ENCODE measurements at places on chromosomes 2 and 18. TPM values are rescaled to one million over a fixed set of nuclear protein-coding genes. Genes with fewer than 3 reads are reported as not detected.

DNA sequence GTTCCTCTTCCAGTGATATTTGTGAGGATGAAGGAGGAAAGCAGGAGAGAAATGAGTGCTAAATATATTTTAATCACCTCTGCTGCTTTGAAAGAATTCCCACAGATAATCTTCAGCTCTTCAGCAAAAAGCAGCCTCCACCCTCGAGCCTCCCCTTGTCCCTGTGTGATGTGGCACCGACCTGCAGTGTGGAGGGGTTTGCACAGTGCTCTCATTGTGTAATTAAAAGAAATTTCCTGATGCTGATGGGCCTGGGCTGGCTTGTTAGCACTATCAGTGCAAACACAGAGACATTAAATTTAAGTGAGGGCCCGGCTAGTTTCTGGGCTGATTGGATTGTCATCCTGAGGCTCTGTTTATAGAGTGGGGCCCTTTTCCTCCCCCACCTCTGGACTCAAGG is 53.4 kb downstream of the KIF5C start:
- no peak for DNase-seq
- no peaks in the 10 kb centered on the region for H3K36me3 ChIP-seq
- H3K4me3 ChIP-seq = no peak overlapping the region
- H3K4me1 ChIP-seq = peaks cover 2% of the 10 kb centered on the region

DNA sequence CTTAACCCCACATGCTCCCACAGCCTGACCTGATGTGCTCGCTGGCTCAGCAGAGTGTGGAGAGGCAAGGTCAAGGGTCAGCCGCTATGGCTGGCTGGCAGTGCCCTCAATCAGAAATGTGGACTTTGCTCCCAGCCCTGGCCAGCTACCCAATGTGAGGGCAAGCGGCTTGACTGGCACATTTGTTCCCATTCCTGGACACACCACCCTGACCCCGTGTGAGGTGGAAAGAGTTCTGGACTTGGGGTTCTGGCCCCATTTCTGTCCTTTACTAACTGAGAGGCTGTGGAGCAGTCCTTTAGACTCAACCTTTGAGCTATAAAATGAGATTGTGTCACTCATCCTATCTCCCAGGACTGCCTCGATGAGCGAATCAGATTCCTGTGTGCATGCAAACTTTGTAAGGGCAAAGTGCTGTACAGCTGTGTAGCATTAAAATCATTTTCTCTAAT is 9.1 kb downstream of the THNSL2 start:
- H3K27me3 ChIP-seq = no peaks in the 10 kb centered on the region
- H3K4me3 ChIP-seq = no peak overlapping the region
- no peaks in the 10 kb centered on the region for H3K4me1 ChIP-seq
- no peak for DNase-seq
- H3K36me3 ChIP-seq = no peaks in the 10 kb centered on the region
- H3K27ac ChIP-seq = no peak overlapping the region

DNA sequence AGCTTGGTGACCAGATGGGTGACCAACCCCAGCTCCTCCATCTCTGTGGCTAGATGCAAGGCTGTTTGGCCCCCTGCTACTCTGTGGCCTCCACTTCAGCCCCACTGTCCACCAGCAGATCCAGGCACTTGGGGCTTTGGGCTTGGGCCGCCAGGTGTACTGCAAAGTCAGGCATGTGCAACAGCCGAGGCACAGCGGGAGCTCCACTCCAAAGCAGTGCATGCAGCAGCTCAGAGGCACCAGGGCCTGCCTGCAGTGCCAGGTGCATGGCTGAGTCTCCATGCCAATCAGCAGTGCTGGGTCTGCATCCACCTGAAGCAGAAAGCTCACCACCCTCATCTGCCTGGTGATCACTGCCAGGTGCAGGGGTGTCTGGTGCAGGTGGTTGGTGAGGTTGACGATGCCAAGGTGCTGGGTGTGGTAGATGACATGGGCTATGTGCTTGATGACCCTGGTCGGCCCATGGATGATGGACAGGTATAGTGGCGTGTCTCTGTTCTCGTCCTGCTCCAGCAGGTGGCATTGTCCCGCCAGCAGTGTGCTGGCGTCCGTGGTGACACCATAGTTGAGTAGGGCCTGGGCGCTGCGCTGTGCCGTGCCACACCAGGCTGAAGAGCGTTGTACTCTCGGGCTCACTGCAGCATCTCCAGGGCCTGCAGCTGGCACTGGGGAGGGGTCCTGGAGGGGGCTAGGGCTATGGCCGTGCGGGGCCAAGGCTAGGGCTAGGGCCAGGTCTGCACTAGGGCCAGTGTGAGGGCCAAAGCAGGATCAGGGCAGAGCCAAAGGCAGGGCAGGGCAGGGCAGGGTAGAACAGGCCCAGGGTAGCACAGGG is 1.0 kb upstream of the ANKRD62 start:
- H3K4me1 ChIP-seq = no peaks in the 10 kb centered on the region
- no peaks in the 10 kb centered on the region for H3K36me3 ChIP-seq
- H3K4me3 ChIP-seq = no peak overlapping the region
- no peak overlapping the region for H3K27ac ChIP-seq

The LRRC30 gene
- polyA plus RNA-seq = not detected

The QPCT gene
- polyA plus RNA-seq = 1.5 TPM

Data from ovary (tissue), 10 donors.